A549 treated with ZK216348 at 1 μM for 4 hours (cell line): ENCODE measurements at places on chromosomes 5 and 9. TPM values are rescaled to one million over a fixed set of nuclear protein-coding genes. Genes with fewer than 3 reads are reported as not detected.

The HSPB3 gene
- not detected in 5 replicates for total RNA-seq

The FRRS1L gene
- total RNA-seq: 0.15 to 0.47 TPM (median 0.19 TPM) in 5 replicates

The PDCD1LG2 gene
- 0.19 to 0.33 TPM (median 0.29 TPM) in 5 replicates for total RNA-seq

The GPR151 gene
- not detected in 5 replicates for total RNA-seq

The OSMR gene
- 49.0 to 77.8 TPM (median 68.1 TPM) in 5 replicates for total RNA-seq

The SLC25A51 gene
- total RNA-seq: 16.9 to 21.0 TPM (median 18.4 TPM) in 5 replicates

The ZMAT2 gene
- 85.3 to 156 TPM (median 99.6 TPM) in 5 replicates for total RNA-seq

The SLC4A9 gene
- 0.33 TPM in 1 of 5 replicates, not detected in the others for total RNA-seq

The PCDHB3 gene
- total RNA-seq: 0.09 TPM in 1 of 5 replicates, not detected in the others

The SPOCK1 gene
- 8.0 to 26.8 TPM (median 17.2 TPM) in 5 replicates for total RNA-seq

The PCDHAC2 gene
- total RNA-seq: 3.3 to 7.4 TPM (median 4.4 TPM) in 5 replicates

The PHAX gene
- 50.1 to 94.3 TPM (median 53.7 TPM) in 5 replicates for total RNA-seq

The DRD1 gene
- total RNA-seq: 0.09 to 0.59 TPM (median 0.24 TPM) in 5 replicates

The ECSCR gene
- total RNA-seq: not detected in 5 replicates

The LTC4S gene
- 0.63 TPM in 1 of 5 replicates, not detected in the others for total RNA-seq

The ARID3C gene
- 0.13 to 0.23 TPM (median 0.19 TPM) in 3 of 5 replicates, not detected in the others for total RNA-seq

The CYLC2 gene
- total RNA-seq: not detected in 5 replicates

The ARSI gene
- total RNA-seq: 22.1 to 46.5 TPM (median 38.3 TPM) in 5 replicates
